ENCODE measurements at places on chromosomes 4 and X.
A peak's percentile ranks its signal among the peaks of the same experiment; 100 is the strongest.

GRCh38 chr4:38674258-38675144, 10.5 kb downstream of the KLF3 start:
- no peak for DNase-seq

- DNase-seq: peak; percentile 8
Observed at GRCh38 chrX:17788439-17788838, 51.1 kb downstream of the SCML1 start.

- no peak for DNase-seq
Observed at GRCh38 chrX:139724626-139725025, 16.7 kb upstream of the MCF2 start.

GRCh38 chr4:146310319-146311021, 96.1 kb downstream of the REELD1 start:
- no peak for DNase-seq

DNA sequence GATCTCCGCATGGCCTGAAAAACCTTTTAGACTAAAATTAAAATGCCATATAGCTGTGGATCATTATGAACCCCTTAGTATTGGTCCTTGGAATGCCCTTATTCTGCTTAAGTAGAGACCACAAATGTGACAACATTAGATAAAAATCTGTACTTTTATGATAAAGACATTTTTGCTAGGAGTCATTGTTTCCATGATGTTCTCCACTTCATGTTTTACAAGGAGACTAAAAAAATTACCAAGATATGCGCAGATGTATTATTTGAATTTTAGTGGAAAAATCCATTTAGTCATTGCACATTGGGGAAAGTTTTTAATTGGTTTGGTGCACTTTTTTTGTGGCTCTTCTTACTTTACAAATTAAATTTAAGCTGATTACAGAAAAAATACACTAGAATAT, 85.1 kb upstream of the HPRT1 start:
- DNase-seq: no peak

DNA sequence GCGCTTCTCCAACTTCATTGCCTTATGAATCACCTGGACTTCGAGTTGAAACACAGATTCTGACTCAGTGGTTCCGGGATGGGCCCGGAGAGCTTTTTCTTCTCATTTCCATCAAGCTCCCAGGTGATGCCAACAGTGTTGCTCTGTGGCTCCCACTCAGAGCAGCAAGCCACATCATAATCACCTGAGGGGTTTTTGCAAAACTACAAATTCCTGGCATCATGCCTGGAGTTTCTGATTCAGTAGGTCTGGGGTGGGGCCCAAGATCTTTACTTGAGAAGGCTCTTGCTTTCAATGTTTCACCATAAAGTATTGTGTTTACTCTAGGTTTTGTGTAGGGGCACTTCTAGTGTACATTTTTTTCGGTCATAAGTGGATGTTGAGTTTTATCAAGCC, 7.0 kb downstream of the MTM1 start:
- DNase-seq: no peak

- DNase-seq: no peak
Observed at GRCh38 chr4:23706972-23707651, 182.7 kb downstream of the PPARGC1A start.

DNA sequence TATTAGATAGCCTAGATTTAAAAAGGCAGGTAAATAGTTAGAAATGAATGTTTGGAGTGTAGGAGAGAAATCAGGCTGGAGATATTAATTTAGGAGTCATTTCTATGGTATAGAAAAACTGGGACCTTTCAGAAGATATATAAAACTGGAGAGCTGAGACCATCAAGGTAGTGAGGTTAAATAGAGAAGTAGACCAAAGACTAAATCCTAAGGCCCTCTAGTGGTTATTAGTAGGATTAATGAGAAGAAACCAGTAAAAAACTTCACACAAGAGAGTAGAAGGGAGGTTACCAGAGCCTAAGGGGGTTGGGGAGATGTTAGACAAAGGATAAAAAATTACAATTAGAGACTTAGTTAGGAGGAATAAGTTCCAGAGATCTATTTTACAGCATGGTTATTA, 351.0 kb upstream of the SPANXN1 start:
- peak; percentile 44 for DNase-seq

DNA sequence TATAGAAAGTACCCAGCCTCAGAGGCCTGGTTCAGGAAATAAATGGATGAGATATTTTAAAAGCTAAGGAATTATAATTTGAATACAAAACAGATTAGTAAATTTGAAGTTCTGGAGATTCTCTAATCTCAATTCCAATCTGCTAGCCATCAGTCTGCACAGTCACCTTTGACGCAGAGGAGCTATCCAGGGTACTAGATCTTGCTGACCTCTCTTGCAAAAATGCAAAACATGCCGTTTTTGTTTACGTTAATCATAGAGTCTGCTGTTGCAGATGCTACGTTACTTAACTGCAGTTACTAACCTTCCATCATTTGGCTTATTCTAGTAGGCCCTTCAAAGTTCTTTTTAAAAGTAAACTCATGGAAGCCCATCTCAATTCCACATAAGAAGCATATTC, 10.4 kb downstream of the CCSER1 start:
- DNase-seq: peak; percentile 30

- DNase-seq: no peak
Observed at GRCh38 chr4:21856754-21857153, 91.8 kb downstream of the KCNIP4 start.

DNA sequence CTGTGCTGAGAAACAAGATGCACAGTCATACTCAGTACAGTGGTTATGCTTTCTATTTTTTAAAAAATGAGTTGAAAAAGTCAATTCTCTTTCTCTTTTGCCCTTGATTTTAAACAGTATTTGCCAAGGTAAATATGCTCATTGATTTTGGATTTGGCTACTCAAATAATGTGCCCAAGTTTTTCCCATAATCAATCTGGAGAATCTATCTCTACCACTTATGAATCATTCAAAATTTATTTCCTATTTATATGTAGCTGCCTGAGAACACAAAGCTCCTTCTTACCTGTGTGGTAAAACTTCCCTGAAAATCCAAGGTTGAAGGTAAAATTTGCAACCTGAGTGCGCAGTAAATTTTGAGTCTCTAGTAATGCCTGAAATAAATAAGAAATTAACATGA, 136.5 kb downstream of the NDST4 start:
- no peak for DNase-seq

DNA sequence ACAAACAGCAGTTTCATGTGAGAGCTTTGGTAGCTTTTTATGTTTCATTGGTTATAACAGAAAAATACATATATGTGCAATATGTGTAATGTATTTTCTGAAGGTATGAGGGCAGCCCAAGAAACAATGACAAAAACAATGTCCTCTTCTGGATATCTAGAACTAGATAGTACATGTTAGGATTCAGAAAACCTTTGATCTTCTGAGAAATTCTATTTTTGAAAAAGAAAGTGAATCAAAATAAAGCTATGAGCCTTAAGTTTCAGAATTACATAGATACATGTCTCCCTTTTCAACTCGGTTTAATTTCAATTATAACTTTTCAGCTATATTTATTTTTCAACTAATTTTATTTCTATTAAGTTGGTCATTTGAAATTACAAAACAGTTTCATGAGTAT, 131.9 kb downstream of the REELD1 start:
- no peak for DNase-seq

DNA sequence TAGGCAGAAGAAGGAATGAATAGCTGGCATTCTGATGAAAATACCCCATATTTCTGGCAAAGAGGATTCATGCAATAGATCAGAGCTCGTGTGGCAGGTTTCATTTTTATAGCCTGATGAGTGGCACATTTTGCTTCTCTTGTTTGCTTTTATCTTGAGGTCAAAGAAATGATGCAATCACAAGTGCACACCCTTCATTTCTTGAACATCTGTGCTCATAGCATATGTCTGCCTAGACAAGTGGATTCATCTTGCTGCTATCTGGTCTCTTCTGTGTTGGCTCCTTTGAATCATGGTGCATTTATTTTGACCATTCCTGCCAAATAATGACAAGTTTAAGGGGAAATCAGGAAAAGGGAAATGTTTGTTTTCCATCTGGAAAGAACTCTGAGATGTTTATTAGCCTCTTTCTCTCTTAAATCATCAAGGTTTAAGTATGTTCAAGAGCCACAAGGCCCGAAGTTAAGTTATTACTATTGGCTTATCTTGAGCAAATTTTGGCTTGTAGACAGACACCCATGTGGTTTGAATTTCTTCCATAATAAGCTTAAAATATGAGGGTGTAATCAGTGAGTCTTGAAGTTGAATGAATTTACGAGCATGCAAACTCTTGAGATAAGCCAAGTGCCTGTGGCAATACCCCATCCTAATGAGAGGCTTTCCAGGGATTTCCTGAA, 59.3 kb upstream of the HS3ST1 start:
- no peak for DNase-seq

- peak; percentile 26 for DNase-seq
Observed at GRCh38 chr4:7646384-7647061, 211.8 kb upstream of the PSAPL1 start.

Measured in Kasumi-1 (cell line).